NCI-H2081 treated with DMSO at 0.1 percent for 48 hours (cell line): ENCODE measurements at places on chromosomes 1 and 21.

- no peak for DNase-seq
These were observed 13.4 kb downstream of the THEMIS2 start for GRCh38 chr1:27885621-27886352.

- DNase-seq = no peak
These were observed 34.1 kb downstream of the EXTL2 start for GRCh38 chr1:100860397-100860991.

DNA sequence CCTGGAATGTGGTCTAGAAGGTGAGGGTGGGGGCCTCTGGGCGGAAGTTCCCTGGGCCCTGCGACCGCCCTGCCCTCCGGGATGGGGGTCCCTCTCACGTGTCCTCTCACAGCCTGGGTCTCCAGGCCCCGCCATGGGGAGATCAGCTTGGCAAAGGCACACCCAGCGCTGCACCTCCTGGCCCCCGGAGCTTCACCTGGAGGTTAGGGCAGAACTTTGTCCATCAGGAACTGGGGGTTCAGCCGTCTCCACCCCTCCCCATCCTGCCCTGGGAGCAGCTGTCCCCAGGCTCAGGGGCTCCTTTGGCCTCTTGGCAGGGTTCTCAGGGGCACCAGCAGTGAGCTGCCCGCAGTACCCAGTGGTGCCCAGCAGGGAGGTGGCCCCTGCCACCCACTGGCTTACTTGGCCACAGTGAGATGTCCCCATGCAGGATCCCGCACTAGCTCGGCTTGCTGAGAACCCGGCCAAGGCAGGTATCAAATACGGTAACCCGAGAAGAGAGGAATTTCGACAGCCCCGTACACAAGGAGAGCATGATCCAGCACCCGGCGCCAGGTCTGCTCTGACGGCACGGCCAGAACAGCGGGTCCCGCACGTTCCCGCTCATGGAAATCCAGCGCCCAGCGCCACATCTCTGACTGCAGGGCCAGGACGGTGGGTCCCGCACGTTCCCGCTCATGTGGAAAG lies 36.7 kb downstream of the RRP1 start:
- no peak for DNase-seq

GRCh38 chr1:228315945-228316588 lies 90.6 kb downstream of the TRIM11 start:
- DNase-seq = no peak

DNA sequence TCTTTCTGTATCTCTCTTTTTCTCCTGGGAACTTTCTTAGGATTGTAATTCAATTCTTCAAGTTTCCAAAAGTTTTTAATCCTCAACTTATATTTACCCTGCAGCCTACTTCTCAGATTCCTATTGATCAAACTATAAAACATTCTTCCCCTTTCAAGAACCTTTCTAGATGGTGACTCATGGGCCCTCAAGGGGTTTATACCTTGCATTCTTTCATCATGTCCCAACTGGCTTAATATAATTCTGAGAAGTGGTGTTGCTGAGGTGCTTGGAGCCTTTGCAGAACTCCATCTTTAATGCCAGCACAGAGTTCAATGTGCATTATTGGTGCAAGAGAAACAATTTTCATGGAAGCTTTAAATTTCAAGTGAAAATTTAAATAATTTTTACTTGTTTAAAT lies 273.4 kb downstream of the VAV3 start:
- no peak for DNase-seq
